ENCODE measurements at places on chromosomes 4 and X.

DNA sequence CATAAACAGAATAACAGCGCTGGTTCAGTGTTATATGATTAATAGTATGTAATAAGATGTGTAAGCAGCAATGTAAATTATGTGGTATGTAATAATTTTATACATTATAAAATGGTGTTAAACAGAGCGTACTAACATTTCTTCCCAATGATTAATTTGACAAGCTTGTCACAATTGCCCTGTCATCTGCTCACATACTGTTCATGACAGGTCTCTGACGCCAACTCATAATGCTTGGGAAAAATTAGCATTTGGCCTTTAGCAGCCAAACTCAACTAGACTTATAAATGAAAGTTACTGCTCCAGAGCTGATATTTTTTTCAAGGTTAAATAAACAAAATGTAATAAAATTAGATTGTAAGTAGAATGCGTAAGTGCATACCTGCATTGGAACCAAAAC, 246.8 kb downstream of the TRAM1L1 start:
- DNase-seq: no peak

DNA sequence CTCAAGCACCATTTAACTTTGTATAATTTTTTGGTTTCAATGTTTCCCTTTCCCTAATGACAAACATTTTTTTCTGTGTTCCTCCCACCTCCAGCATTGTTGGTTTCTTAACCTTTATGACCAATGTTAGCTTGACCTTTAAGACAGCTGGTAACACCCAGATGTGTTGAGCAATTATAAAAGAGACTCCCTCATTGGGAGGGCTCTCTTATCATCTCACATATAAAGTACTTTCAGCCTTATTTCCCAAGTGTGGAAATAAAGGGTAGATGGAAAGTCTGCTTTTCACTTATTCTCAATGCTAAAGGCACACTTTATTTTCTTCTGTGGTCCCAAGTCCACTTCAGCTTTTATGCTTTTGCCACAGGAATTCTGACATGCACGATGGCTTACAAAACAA, 1420.4 kb downstream of the RAPGEF2 start:
- DNase-seq: no peak

- DNase-seq: no peak
Measured at GRCh38 chrX:39542316-39542715, 555.4 kb downstream of the BCOR start.

DNA sequence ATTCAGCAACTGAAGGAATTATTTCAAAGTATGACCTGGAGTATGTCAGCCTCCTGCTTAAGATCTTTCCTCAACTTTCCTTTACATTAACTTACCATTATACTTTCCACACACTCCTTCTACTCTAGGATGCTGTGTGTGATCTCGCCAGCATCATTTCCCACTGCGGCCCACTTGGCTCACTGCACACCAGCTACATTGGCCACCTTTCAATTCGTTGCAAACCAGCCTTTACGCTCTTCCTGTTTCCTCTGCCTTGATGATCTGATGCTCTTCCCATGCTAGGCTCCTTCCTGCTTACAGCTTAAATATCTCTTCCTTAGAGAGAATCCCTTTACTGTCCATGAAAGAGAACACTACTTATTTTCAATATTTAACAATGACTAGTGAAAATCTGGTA, 95.1 kb downstream of the GPM6A start:
- DNase-seq: no peak

DNA sequence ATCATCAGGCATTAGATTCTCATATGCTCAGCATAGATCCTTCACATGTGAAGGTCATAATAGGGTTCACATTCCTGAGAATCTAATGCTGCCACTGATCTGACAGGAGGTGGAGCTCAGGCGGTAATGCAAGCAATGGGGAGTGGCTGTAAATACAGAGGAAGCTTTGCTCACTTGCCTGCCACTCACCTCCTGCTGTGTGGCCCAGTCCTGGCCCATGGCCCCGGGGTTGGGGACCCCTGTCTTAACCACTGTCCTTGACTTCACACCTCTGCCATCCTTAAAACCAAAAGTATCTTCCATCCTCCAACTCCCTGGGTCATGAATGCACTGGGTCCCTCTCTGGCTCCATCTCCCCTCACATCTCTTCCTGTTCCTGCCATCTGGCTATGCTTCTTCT, 129.1 kb downstream of the HMX1 start:
- DNase-seq: peak; percentile 16

DNA sequence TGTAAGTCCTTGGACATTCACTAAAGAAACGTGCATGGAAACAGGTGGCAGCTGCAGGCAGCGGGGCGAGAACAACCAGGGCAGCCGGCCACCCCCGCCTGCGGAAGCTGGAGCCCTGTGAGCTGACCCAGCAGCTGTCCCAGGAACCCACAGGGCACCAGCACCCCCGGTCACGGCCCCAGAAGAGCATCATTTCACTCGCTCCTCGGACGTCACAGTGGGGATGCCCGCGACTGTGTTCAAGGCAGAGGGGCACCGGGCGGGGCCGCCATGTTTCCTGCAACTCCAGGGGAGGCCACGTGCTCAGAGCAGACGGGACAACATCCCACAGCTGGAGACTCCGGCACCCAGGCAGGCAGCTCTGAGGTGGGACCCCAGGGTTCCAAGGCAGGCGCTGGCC, 45.0 kb upstream of the CPLX1 start:
- DNase-seq: no peak

DNA sequence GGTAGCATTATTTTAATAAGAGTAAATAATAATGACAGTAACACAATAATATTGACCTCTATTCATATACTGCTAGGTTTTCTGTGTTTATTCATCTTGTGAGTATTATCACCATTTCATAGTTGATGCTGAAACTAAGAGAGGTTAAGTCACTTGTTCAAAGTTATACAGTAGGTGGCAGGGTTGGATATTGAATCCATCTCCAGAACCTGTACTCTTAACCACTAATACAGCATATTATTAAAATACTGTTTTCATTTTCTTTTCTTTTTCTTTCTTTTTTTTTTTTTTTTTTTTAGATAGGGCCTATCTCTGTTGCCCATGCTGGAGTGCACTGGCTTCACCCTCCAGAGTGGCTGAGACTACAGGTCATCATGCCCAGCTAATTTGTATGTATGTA, 7.1 kb upstream of the ELF2 start:
- no peak for DNase-seq

DNA sequence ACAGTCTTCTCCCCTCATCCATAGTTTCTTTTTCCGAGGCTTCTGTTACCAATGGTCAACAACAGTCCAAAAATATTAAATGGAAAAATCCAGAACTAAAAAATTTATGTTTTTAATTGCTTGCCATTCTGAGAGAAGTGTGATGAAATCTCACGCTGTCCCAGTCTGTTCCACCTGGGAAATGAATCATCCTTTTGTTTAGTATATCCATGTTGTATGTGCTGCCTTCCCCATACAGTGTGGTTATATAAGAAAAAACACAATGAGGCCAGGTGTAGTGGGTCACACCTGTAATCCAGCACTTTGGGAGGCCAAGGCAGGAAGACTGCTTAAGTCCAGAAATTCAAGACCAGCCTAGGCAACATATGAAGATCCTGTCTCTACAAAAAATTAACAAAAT, 161.6 kb downstream of the CHIC2 start:
- DNase-seq: no peak

GRCh38 chr4:73978886-73979285, 2.9 kb downstream of the PF4 start:
- DNase-seq: no peak

GRCh38 chr4:38128478-38129459, 168.6 kb downstream of the PTTG2 start:
- DNase-seq: peak; percentile 77

- DNase-seq: no peak
Measured at GRCh38 chr4:109826719-109827118, 1.1 kb upstream of the RRH start.

DNA sequence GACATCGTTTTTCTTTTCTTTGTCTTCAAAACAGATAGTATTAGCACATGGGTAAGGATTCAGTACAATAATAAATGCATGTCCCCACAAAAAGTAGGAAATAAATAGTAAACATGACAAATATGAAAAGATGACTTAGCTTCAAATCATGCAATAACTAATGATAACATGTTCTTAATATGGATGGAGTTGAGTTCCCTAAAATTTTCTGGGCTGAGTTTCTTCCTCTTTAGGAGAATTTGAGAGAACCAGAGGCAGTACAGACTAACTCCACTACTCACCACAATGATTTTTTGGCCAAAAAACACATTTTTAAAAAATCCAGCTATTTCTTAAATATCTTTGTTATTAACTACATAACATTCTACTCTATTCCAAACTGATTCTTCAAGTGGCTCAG, 432.3 kb upstream of the HS3ST1 start:
- DNase-seq: no peak

DNA sequence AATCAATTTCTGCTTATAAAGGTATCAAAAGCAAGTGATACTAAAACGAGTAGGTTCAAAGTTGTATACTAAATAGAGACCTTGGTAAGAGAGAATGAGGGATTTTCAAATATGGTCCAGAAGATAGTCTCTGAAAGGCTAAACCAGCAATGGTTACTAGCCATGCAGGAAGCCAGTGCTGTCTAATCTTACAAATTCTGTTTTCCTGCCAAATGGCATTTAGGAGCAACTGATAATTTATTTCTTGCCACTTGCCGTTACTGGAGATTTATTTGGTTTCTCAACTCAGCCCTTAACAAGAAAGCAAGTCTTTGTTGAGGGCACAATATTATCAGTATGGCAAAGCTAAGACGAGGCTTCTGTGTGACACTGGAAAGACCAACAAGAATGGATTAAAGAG, 47.2 kb downstream of the MAP7D3 start:
- no peak for DNase-seq

DNA sequence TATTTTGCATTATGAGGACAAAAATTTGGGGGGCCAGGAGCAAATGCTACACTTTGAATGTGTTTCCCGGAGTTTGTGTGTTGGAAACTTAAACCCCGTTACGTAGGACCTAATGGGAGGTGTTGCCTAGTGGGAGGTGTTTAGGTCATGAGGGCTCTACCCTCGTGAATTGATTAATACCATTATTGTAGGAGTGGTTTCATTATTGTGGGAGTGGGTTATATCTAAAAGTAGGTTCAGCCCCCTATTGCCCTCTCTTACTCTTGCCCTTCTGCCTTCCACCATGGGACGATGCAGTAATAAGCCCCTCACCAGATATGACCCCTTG, 15.5 kb downstream of the UBA6 start:
- DNase-seq: no peak

Data from posterior vena cava (tissue), 2 donors.